Right forelimb (tissue), 1 donor: ENCODE measurements at places on chromosomes 3 and 15.

DNA sequence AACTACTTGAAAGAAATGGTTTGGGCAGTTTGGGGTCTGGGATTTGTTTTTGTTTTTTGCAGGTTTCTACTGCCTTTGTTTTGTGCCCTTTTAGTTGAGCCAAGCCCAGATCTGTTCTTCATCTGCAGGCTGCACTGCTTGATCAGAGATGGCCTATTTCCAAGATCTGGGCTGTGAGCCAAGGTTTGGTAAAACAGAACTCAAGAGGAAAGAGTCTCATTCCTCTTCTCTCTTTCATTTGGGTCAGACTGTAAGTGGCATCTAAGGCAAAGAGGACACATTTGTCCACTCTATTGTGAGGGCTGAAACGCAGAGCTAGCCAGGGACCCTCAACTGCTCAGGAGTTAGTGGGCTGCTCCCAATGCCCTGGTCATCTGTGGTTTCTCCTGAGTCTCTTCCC, 104.4 kb upstream of the UBE3A start:
- peak; percentile 69 for DNase-seq

DNA sequence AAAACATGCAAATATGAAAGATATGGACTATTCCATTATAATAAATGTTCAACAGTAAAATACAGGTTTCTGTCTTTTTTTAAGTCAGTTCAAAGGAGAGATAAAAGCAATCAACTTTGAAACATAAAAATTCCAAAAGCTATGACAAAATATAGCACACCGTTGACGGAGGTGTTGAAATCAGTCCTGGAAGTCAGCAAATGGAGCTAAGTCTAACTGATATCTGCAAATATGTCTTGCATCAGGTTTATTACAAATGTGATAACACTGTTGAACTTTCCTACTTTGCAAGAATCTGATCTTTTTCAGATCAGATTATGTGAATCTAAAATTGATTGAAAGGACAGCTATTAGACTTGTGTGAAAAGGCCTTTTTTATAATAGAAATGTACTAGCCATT, 300.7 kb downstream of the SHOX2 start:
- no peak for DNase-seq

DNA sequence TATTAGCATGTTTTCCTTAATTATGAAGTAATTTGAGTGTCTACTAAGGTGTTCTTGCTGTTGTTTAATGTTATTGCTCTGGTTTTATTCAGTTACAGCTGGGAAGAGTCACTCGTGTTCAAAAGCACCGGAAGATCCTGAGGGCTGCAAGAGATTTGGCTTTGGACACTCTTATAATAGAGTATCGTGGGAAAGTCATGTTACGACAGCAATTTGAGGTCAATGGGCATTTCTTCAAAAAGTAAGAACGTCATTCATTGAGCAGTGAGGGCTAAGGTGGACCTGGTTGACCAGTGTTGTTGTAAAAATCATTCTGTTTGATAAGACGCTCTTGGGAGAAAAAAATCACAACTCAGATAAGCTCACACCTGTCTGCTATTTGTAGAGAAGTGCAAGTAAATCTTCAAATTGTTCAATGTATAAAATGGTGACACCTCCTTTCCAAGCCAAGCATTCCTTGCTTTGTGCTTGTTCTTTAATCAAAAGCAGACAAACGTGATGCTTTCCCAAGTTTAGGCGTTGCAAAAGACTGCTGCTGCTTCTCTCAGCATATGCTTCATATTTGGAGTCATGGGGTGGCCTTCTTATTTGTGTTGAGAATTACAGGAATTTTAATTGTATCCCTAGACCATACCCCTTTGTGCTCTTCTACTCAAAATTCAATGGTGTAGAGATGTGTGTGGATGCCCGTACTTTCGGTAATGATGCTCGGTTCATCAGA, 44.2 kb downstream of the SETD5 start:
- DNase-seq = no peak

DNA sequence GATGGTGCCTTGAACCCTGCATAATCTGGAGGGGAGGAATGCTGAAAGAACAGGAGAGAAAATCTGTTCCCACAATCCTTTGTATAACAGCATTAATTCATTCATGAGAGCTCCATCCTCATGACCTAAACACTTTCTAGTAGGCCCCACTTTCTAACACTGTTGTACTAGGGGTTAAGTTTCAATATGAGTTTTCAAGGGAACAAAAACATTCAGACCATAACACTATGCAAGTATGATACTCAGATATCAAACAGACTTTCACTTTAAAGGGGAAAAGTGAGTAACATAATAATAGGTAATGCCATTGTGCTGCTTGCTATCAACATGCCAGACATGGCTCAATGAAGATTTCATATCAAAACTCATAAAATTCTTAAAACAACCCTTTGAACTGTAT, 32.4 kb upstream of the PLSCR2 start:
- DNase-seq = no peak

DNA sequence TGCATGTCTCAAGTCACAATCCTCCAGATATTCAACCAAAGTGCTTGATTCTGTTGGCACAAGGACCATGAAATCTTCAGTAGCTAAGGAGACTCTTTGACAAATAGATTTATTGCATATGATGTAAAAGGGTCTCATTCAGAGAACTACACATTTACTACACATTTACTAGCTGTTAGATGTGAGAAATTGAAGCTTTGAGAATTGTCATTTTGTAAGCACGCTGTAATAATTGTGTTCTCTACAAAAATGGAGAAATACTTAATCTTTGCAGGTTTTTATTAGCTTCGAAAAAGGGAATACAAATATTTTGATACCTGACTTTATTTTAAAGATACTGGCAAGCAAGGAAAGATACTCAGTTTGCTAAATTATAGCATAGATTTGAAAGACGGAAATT, 70.2 kb upstream of the CHD2 start:
- DNase-seq = no peak

DNA sequence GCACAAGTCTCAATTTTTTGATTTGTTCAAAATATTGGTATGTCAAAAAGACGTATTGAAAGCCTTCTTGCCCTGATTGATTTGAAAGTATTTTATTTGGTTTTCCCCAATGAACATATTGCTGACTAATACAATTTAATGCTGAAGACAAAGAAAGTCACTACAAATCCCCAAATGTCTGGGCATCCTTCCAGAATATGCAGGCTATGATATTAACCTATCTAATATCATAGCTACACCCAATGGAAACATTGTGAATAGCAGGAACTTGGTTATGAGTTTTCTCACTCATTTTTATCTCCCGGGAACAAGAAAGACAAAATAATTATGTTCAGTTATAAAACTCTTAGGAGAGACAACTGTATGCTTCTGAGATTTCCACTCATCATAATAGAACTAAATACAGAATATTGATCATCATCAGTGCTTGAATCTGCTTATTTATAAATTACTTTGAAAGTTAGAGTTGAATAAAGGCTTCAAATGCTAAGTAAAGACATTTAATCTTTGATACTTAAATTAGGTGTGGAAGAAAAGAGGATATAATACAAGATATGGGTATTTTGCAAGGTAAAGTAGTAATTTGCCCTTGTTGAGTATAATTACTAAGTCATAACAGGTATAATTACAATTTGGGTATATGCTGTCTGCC, 483.9 kb downstream of the RBMS3 start:
- no peak for DNase-seq

- no peak for DNase-seq
Measured at GRCh38 chr3:65713016-65713415, 325.7 kb downstream of the MAGI1 start.

DNA sequence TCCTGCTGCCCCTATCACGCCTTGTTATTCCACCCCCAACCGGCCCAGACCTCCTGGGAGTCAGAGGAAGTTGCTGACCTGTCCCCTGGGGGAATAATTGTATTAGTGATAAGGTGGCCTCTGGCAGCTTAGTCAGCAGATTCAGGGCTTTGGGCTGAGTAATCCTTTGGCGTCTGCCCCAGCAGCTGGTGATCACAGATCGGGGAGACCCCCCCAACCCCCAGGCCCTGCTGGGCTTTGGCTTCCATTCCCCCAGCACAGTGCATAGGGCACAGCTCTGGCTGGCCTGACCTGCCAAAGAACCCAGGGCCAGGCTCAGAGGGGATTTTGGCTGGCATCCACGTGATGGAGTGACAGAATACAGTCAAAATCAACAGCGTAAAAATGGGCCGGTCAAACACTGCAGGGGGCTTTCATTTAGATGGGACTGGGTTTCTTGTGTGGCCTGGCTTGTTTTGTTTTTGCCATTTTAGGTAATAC, 3.9 kb upstream of the NR2E3 start:
- no peak for DNase-seq

GRCh38 chr15:25397100-25397499, 41.7 kb downstream of the UBE3A start:
- DNase-seq = no peak

- DNase-seq = no peak
Measured at GRCh38 chr15:41842229-41842628, 3.6 kb downstream of the PLA2G4B start.

GRCh38 chr15:93866948-93867347, 364.4 kb upstream of the MCTP2 start:
- no peak for DNase-seq

GRCh38 chr3:129888771-129889170, 4.7 kb downstream of the TMCC1 start:
- DNase-seq = no peak

DNA sequence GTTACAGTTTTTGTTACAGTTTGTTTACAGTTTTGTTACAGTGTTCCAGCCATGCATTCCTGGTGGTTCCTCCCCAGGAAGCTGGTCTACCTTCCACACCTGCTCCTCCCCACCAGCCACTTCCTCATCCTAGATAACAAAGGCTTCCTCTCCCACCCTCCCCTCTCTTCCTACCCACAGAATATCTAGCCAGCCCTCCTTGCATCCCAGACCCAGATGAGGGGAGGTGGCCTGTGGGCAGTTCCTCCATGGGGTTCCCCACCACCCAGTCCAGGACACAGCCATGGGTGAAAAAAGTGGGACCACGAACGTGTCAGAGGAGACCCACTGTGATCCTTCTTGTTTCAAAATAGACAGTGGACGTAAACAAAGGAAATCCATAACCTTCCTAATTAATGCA, 122.8 kb upstream of the ABHD17C start:
- DNase-seq = peak; percentile 13

GRCh38 chr15:34791701-34792100, 3.6 kb downstream of the ACTC1 start:
- no peak for DNase-seq

GRCh38 chr15:92059036-92059970, 205.8 kb downstream of the SLCO3A1 start:
- DNase-seq = peak; percentile 15

DNA sequence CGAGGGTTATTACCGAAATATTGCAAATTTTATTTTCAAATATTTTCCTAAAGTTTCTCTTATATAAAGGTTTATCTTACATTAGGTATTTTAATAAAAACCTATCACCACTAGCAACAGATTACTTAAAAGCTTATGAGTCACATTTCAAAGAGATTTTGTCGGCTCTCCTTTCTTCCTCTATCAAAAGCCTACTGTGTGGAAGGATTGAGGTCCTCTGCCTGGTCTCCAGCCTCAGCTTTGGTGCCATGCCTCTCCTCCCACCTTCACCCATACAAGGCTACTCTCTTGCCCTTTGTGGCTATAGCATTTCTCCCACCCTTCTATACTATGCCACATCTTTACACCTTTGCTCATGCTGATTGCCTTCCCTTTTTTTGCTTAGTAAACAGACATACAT, 199.3 kb downstream of the TNIK start:
- DNase-seq = no peak

- DNase-seq = no peak
Measured at GRCh38 chr3:14377838-14378169, 24.6 kb upstream of the SLC6A6 start.

DNA sequence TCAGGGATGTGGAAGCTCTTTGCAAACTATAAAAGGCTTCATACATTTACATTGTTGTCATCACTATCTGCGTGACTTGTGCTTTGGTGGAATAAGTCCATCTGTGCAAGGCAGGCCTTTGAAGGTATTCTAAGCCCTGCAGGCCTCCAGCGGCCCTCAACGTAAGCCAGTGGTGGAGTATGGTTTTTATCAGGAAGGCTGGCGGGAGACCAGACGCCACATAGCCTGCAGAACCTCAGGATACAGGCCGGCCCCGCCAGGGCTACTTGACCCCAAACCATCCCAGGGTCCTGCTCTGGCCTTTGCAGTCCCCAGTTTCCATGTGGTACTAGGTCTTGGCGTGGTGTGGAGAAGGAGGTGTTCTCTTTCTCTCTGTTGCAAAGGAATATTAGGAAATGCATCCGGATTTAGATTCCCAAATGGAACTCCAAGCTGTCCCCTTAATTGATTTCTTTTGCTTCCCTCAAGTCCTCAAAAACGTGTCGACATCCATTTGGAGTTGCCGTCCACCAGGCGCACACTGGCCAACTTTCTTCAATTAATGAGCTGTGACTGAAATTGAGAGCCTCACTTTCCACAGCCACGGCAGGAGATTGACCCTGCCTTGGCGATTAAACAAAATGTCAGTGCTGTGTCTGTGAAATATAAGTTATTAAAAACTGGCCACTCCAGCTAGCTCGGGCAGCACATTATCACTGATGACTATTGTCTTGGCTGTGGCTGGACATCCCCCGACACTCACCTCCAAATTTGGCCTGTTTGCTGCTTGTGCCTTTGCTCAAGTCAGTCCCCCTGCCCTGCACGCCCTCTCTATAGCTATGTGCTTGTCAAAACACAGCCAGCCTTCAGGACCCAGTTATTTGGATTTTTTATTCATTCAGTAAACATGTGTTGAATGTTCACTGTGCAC, 239.8 kb upstream of the TLE3 start:
- DNase-seq = peak; percentile 56

DNA sequence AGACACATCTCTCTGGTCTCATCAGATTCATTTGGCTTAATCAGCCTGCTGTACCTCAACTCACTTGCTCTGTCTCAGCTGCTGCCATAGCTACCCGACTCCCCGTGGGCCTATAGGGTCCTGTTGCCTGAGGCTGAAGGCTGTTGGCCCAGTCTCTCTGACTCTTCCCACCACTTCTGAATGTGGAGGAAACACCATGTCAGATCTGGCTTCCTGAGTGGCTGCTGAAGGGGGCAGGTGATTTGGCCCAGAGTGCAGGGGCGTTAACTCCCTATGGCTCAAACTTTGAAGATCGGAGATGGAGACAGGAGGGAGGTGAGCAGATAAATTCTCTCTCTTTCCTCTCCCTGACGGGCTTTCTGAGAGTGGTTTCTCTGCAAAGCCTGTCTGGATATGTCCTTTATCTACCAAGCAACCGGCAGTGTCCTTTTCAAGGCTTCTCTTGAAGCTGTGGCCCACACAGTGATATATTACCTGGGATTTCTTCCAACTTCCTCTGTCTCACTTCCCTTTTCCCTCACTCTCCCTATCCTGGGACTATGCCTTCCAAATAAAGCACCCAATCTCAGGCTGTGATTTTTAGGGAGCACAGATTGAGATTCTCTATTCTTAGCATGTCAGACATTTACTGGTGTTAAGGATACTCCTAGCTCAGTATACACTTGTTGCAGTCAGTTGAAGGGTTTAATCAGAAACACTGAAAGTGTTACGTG, 334.9 kb upstream of the TBC1D5 start:
- DNase-seq = no peak

GRCh38 chr3:46517784-46518181, 20.0 kb downstream of the RTP3 start:
- no peak for DNase-seq

- no peak for DNase-seq
Measured at GRCh38 chr3:99562990-99563607, 75.3 kb upstream of the COL8A1 start.

GRCh38 chr3:129543156-129543790, at the start of gene H1-8:
Gene H1-8, plus strand, starts transcription at chr3:129543175. Its CDS starts 44 bp downstream, at chr3:129543219.
- DNase-seq = no peak

- peak; percentile 71 for DNase-seq
Measured at GRCh38 chr3:141105828-141106628, 54.9 kb downstream of the SPSB4 start.
